ENCODE measurements at places on chromosomes 11 and 22.
A peak's percentile ranks its signal among the peaks of the same experiment; 100 is the strongest.

- DNase-seq: no peak
Observed at GRCh38 chr11:65850217-65851082, 7.5 kb downstream of the CFL1 start.

GRCh38 chr11:115428306-115428705 lies 75.9 kb downstream of the CADM1 start:
- DNase-seq: no peak

DNA sequence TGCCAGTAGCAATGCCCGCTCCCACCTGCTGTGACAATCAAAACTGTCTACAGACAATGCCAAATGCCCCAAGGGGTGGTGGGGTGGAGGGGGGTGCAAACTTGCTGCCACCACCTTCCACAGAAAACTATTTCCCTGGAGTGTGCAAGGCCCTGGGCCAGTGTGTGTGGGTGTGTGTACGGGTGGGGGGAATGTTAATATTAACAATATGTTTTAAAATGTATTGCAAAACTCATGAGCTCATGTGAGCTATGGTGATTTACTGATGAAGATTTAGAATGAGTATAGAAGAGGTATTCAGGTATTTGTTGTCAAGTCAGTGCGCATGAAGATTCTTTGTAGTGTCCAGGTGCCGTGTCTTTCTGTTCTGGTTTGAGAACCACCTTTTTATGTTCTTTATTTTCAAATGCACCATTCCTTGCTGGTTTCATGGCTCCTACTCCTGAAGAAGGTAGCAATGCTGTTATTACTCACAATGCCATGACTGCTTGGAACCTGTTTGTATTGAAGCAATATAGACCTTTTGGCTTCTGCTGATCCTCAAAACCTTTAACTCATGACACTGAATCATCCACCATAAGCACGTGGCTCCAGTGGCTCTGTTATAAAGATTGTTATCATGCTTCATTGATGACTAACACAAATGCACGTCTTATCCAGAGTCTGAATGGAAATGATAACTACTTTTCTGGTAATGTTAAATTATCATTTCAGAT lies 29.9 kb upstream of the AQP11 start:
- DNase-seq: no peak

- no peak for DNase-seq
Observed at GRCh38 chr11:10375280-10375971, 70.6 kb downstream of the ADM start.

- no peak for DNase-seq
Observed at GRCh38 chr11:4448995-4449394, at the start of gene OR52K2. OR52K2 (plus strand) TSS chr11:4449295; CDS start chr11:4449340, 45 bp downstream.

- DNase-seq: no peak
Observed at GRCh38 chr22:24409707-24410106, 17.7 kb upstream of the ADORA2A start.

GRCh38 chr11:66739983-66740382 lies 11.0 kb upstream of the SPTBN2 start:
- no peak for DNase-seq

DNA sequence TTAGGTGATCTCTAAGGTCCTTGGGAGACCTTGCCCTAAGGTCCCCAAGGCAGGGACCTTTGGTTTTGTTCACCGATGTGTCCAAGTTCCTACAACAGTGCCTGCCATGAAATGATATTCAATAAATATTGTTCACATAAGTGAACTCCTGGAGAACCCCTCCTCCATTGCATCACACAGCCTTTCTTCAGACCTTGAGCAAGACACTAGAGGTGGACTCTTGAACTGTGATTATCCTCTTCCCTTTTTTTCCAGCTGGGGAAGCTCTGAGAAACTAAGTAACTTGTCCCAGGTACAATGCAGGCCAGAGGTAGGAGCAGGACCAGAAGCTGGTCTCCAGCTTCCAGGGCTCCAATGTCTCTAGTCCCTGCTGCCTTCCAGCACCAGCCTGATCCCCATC lies 76.6 kb upstream of the LMO1 start:
- DNase-seq: peak; percentile 77

- no peak for DNase-seq
Observed at GRCh38 chr11:96309016-96309642, 33.9 kb downstream of the MAML2 start.

GRCh38 chr22:30941363-30941740 lies 27.2 kb downstream of the MORC2 start:
- DNase-seq: no peak

DNA sequence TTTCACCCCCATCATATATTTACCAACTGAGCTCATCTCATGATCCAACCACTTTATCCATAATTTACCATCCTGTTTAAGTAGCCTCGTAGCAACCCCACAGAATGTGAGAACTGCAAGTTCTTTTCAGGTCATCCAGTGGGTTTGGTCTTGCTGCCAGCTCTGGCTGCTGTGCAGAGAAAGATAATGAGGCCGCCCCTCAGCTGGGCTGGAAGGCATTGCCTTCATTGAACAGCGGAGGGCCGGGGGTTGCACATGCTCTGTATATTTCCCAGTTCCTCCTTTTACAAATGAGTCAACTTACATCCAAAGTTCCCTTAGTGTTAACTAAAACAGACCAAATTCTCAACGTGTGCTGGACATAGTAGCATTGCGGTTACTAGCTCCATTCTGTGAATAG lies 96.7 kb downstream of the SYN3 start:
- no peak for DNase-seq

GRCh38 chr22:37669586-37669985 lies 5.8 kb upstream of the LGALS1 start:
- no peak for DNase-seq

GRCh38 chr11:69939551-69940245 lies 120.5 kb upstream of the FGF3 start:
- DNase-seq: no peak

- no peak for DNase-seq
Observed at GRCh38 chr11:2798951-2799761, 86.4 kb downstream of the CDKN1C start.

GRCh38 chr11:22477312-22477711 lies 139.1 kb downstream of the SLC17A6 start:
- no peak for DNase-seq

DNA sequence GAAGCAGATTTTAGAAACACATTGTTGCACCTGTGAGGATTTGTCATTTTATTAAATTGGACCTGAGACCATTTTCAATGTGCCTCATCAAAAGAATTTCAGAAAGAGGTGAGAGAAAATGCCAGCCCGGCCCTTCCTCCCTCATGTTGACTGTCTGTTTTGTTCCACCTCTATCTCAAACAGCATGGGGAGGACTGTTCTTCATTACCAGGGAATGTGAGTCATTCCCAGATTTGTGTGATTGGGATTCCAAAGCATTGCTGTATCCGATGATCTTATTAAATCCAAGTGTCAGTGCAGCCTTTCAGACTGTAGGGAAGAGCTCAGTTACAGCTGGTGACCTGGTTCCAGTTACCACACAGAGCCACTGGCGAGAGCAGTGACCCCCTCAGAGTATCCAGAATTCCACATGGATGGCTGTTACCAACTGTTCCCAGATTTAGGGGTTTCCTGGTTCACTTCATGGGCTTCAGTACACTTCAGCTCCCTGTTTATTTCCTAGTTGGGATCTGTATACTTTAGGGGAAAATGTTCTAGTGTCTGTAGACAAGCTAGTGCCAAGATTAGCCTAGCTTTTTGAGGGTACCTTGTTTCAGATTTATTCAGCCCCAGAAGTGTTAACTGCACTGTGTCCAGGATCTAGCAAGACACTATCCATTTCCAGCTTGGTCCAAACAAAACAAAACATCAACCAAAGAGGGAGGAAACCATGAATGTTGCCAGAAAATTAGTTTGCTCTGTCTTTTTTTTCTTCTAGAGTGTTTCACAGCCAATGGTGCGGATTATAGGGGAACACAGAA lies 20.9 kb downstream of the KREMEN1 start:
- no peak for DNase-seq

DNA sequence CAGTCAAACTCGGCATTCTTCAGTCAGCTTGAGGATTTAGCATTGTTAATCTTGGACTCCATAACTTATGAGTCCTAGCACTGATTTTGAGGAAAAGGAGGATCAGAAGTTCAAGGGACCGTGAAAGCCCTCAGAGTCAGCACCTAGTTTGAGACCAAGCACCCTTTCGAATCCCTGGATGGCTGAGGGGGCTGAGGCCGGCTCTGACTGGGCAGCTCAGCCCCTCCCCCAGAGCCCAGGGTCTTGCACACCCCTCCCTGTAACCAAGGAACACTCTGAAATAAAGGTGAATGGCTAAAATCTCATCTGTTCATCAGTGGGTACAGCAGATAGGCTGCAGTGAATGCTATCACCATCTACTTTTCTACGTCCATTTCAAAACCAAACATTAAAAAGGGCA lies 27.3 kb downstream of the SLC25A18 start:
- no peak for DNase-seq

- no peak for DNase-seq
Observed at GRCh38 chr22:35952576-35952975, 76.0 kb downstream of the RBFOX2 start.

GRCh38 chr11:124719534-124719933 lies 20.2 kb upstream of the NRGN start:
- DNase-seq: no peak

- no peak for DNase-seq
Observed at GRCh38 chr11:2578929-2579270, 120.9 kb downstream of the KCNQ1OT1 start.

DNA sequence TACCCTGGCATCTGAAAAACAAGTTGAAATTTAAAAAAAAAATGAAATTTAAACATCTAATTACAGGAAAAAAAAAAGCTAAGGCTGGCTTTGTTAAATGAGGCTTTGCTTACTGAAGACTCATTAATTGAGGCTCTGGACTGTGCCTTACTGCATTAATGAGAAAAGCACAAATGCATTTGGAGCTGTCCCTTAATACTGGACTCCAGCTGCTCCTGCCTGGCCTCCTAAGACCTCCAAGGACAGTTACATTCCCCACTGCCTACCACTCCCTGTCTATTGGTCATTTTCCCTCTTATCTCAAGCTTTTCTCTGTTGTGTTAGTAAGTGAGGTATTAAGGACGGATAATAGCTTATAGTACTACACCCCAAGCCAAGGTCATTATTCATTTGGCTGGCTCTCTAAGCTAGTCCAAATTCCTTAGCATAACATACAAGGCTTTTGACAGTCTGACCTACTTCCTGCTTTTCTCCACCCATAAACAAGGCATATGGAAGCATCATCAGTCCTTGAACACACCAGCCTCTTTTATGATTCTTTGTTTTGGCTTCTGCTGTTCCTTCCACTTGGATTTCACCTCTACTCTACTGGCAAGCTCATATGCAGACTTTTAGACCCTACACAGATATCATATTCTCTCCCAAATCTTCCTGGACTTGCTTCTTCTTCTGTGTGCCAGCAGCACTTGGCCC lies 62.5 kb downstream of the USP35 start:
- DNase-seq: no peak

DNA sequence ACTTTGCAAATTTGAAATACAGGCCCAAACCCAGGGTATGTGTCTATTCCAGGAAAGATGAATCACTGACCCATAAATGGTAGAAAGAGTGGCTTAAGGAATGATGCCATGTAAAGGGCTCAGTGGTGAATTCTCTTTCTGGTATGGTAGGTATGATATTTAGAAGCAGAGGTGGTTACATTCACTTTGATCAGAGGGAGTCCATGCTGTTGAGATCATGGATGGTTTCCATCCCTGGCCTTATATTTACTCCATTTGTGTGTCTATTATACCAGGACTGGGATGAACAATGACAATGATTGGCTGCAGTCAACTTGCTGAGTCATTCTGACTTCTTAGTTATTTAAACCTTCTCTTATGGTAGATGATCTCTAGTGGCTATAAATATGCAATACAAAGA lies 419.8 kb upstream of the LRRC4C start:
- DNase-seq: no peak

GRCh38 chr22:39068033-39068785 lies 8.9 kb upstream of the APOBEC3G start:
- no peak for DNase-seq

DNA sequence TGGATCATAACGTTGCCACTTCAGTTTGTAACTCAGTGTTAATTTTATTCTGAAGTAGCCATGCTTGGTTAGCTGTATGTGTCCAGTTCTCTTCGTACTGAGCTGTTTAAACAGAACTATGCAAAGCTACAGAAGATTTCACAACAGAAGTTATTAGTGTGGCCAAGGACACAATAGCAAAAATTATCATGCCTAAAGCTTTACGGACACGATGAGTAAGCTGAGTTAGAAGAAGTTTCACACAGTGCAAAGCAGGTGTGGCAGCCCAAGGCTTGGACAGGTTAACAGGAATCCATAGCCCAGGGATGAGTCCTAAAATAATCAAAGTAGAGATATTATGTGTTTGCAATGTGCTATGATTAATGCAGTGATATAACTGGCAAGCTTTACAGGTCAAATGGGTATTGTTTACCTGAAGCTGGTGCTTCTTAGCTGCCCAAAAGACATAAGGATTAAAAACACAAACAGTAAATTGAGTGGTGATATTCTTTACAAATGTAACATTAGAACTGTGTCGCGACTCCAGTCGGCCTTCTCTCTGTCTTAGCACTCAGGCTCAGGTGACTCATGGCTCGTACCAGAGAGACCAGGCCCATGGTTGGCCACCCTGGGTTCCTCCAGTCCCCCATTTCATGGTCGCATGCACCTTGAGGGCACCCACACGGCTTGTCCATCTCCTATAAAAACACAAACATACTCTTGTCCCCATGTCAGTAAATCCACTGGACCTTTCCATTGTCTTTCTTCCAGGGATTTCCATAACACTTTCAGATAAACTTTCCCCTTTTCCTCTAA lies 35.5 kb upstream of the NCAM1 start:
- no peak for DNase-seq

DNA sequence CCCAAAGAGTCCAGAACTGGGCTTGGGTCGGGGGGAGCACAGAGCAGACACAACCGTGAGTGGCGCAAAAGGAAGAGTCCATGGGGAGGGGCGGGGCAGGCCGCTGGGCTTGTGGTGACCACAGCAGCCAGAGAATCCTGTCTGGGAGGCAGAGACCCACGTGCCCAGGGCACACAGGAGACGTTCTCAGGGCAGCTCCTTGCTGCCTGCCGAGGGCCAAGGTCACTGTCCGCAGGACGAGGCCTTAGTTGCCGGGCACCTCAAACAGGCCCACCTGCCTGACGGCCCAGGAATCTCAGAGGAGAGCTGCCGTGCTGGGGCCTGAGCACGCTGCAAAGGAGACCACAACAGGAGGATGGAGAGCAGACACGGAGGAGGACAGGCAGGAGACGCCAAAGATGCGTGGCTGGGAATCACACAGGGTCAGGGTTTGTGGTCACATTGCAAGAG lies 87.8 kb downstream of the MYEOV start:
- DNase-seq: no peak

GRCh38 chr11:57359396-57359795 lies 21.2 kb downstream of the P2RX3 start:
- DNase-seq: no peak

DNA sequence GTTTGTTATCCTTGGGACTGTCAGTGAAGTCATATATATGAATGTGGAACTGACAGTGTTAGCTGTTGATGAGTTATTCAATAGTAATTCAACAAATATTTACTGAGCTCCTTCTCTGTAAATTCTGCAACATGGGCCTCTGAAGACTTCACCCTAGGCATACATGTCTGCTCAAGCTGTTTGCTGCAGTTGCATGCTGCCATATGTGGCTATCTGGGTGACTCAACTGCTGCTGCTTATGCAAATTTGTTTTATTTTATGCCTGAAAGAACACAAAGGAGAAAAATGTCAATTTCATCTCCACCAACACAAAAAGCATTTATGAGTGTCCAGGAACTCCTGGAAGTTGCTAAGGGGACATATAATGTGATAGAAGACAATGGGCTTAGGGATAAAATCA lies 417.6 kb downstream of the AASDHPPT start:
- DNase-seq: no peak

- no peak for DNase-seq
Observed at GRCh38 chr11:129289350-129290040, 86.2 kb upstream of the BARX2 start.

All from inflammatory macrophage treated with lipopolysaccharide for 4 hours (primary cell).